Stimulated activated naive CD8-positive, alpha-beta T cell treated with anti-CD3 and anti-CD28 coated beads, Interleukin-15, amount 100 ng/mL, for 72 hours (primary cell): ENCODE measurements at places on chromosomes 3 and 15.

DNA sequence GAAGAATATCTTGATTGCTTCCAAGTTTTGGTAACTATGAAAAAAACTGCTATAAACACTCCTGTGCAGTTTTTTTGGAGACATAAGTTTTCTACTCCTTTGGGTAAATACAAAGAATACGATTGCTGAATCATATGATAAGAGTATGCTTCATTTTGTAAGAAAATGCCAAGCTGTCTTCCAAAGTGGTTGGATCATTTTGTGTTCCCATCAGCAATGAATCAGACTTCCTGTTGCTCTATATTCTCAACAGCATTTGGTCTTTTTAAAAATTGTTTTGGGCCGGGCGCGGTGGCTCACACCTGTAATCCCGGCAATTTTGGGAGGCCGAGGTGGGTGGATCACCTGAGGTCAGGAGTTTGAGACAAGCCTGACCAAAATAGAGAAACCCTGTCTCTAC, 14.5 kb downstream of the BTD start:
- DNase-seq, result no peak

DNA sequence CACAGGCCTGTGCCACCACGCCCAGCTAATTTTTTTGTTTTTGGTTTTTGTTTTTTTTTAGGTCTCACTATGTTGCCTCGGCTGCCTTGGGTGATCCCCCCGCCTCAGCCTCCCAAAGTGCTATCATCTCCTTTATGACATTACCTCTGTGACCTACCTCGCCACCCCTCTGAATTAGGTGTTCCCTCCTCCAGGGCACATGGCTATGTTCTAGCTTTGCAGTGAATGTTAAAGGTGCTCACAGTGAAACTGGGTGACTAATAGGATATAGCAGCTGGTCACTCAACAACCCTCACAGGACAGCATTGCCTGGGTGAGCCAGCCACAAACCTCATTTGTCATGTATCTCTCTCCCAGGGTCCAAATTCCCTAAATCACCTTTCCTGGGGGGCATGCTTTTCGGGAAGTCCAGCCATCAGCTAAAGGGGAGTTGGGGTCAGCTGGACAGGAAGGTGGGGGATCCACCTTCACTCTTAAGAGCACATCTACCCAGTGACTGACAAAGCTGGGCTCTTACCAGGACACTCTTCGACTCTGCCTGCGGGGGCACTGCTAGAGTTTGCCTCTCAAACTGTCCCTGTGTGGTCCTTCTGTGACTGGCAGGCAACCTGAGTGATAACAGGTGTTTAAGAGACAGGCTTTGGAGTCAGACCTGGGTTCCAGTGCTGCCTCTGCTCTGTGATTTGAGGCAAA, 1.6 kb upstream of the TTLL3 start:
- peak; percentile 58 for DNase-seq

- DNase-seq, result no peak
These were observed 10.5 kb upstream of the ABHD2 start for GRCh38 chr15:89077750-89078149.

DNA sequence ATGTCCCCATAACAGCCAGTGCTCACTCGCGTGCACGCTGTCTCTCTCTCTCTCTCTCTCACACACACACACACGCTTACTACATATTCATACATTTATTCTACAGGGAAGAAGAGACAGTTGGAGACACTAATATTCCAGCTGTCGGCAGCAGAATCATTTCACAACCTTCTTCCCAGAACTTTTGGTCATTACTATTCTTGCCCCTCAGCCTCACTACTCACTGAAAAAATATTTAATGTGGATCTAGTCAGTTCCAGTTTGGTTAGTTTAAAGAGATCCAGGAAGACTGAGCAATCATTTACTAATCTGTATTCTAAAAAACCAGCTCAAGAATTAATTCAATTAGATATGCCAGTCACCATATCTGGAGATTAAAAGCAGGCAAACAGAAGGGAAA, 394.9 kb downstream of the PTPRG start:
- DNase-seq, result no peak

GRCh38 chr3:35651851-35652250, 12.5 kb downstream of the ARPP21 start:
- no peak for DNase-seq

DNA sequence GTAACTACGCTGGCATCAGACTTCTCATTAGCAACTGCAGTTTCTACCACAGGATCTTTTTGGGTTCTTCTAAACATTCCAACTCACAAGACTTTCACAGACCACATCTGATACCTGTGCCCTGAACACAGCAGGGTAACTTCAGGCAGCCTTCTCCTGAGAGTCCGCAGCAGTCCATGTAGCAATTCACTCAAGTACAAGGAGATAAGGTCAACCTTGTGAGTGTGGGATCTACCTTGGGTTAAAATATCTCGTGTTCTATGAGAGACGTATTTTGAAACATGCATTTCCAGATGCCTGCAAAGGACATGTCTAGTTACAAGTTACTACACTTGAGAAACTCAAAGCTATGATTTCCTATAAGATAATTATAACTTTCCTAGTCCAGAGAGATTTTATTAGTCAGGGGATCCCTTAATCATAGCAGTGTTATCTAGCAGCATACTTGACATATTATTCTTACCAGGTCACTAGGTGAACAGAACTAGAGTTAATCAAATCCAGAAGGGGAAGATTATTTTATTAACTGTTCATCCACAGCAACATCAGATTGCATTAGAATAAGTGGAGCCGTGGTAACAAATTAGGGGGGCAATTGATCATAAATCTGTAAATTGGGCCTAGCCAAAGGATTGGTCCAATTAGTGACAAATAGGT, 66.4 kb downstream of the ASTE1 start:
- DNase-seq, result no peak
